ENCODE measurements at places on chromosomes 2 and 18.

GRCh38 chr18:9741793-9742523 is 33.9 kb downstream of the RAB31 start:
- no peak for DNase-seq

DNA sequence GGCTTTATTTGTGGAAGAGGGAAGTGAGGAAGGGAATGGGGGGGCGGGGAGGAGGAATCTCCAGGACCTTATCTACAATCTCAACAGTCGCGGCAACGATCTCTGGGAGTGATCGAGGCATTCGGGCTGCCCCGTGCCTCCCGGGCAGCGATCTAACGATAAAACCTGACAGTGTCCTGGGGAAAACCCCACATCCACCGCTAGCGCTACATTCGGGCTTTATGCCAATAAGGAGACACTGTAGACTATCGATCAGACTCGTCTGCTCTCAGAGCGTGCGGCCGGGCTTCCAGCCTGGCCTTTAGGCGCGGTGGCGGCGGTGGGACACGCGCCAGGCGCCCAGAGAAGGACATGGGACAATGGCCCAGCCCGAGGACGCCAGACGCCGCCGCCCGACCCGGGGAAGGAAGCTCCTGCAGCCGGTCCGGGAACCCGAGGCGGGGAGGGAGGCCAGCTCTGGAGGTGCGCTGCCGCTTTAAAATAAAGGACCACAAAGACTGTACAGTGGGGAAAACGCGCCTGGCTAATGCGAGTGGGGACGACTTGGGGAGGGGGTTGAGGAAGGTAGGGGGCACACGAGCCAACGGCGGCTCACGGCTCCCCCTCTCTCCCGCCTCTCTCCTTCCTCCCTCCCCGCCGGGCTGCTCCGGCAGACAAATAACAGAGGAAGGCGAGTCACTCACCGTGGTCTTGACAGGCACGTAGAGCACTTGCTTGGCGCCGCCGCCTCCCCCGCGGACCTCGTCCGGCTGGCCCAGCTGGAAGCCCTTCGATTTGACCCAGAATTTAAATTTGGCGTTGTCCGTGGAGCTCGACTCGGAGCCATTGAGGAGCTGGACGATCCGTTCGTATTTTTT is 2.2 kb downstream of the NOL4 start:
- no peak for DNase-seq

DNA sequence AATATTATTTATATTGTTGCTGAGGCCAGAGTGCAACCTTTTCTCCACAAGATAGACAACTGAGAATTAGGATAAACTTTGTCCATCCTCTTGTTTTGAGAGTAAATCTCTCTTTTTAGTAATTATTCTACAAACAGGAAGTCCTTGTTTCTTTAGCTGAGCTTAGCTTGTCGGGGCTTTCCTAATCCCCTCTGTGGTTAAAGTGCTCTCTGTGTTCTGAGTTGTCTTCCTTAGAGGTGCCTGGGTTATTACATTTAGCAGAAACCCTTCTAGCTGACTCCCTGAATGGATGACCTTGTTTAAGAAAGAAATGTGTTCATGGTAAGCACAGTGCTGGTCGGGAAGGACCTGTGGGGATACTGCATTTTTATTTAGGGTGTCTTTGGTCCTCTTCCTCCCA is 12.7 kb downstream of the USP39 start:
- DNase-seq: no peak

GRCh38 chr2:101912545-101912944 is 79.2 kb upstream of the IL1R2 start:
- DNase-seq: no peak

- no peak for DNase-seq
Measured at GRCh38 chr2:105252271-105252670, 10.7 kb downstream of the GPR45 start.

DNA sequence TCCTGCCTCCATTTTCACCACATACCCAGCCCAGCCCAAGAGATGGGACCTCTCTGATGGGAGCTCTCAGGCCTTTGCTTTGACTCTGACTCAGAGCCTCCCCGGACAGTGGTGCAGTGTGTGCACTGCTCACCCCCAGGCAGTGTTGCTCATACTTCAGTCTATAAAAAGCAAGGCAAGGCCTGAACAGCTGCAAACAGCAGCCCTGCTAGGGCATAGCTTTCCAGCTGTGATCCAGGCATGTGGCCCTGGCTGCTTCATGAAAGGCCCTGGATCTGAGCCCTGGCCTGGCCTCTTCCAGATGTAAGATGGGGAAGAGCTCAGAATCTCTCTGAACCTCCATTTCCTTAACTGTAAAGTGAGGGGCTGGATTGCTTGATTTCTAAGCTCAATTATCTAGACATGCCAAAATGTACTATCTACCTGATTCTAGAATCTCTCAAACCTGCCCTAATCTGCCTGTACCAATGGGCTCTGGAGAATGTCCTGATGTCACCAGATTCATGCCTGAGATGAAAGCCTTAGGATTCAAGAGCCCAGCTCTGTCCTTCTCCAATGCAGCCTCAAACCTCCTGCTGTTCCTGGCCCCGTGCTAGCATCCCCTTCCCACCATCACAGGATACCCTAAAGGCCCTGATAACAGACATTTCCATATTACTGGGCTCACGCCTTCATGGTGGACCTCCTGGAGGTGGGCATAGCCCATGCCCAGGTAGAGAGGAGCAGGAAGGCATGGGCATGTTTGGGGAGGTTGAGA is 206.9 kb downstream of the ARL4C start:
- DNase-seq: peak; percentile 46

GRCh38 chr2:170509452-170510193 is 205.5 kb upstream of the SP5 start:
- no peak for DNase-seq
